ENCODE measurements at places on chromosomes 13 and 19.

DNA sequence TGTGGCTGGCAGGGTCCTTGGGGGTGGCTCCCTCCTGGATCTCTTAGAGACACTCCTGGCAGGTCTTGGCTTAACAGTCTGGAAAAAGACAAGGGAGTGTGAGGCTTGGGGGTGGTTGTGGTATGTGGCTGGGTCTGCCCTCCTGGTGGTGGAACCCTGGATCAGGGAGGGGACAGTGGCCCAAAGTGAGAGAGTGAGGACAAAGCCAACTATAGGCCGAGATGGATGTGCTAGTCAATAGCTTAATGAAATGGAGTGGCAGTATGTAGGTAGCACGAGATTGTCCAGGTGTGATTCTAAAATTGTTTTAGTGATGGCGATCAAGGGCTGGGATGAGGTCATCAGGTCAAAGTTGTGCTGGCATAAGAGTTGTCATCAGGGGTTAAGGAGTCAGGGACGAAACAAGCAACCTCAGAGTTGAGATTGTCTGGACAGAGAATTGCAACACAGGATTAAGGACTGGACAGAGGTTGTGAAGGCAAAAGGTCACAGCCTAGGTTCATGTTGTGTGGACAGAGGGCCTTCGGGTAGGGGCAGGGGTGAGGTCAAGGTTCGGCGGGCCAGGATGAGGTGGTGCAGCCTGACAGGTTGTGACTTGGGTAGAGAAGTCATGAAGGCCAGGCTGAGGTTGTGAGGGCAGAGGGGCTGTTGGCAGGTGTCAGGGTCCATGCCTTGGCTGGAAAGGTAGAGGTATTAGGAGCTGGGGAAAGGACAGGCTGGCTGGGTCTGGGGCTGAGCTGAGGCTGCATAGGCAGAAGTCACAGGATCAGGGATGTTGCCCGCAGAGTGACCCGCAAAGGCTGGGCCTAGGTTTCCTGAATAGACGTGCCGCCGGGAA, 4.5 kb upstream of the RASAL3 start:
- no peak for DNase-seq

DNA sequence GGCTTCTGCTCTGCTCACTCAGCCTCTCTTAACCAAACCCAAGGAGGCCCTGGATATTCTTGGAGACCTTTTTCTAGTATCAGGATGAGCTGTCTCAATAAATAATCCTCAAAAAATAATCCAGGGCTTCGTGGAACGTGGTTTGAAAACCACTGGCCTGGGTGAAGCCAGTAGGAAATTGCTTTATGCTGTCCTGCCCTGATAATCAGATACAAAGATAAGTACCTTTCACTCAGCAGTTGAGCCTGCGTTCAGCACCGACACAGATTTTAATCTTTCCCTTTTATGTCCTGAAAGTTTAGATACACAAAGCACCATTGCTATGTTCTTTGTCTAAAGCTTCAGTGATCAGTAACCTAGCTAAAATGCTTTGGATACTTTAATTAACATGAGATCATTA, 460.0 kb downstream of the RFC3 start:
- no peak for DNase-seq

GRCh38 chr13:112483299-112483698, 104.7 kb downstream of the TUBGCP3 start:
- DNase-seq = no peak

DNA sequence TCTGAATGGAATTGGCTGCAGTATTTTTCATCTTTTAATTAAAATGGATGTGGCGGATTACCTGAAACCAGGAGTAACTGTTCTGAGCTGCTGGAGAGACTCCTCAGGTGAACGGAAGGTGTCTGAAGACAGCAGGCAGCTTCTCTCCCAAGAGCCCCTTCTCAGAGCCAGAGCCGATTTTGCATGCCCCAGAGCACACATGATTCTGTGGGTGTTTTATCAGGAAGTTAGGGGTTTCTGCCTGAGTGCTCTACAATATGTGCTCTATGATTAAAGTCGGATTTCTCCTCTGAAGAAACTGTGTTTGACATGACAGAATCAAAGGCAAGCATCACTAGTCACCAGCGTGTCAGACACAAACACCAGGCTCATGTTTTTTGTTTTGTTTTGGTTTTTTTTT, 60.7 kb upstream of the MCF2L start:
- DNase-seq = no peak

- DNase-seq = no peak
Observed at GRCh38 chr19:39310558-39311311, 9.9 kb downstream of the LRFN1 start.

DNA sequence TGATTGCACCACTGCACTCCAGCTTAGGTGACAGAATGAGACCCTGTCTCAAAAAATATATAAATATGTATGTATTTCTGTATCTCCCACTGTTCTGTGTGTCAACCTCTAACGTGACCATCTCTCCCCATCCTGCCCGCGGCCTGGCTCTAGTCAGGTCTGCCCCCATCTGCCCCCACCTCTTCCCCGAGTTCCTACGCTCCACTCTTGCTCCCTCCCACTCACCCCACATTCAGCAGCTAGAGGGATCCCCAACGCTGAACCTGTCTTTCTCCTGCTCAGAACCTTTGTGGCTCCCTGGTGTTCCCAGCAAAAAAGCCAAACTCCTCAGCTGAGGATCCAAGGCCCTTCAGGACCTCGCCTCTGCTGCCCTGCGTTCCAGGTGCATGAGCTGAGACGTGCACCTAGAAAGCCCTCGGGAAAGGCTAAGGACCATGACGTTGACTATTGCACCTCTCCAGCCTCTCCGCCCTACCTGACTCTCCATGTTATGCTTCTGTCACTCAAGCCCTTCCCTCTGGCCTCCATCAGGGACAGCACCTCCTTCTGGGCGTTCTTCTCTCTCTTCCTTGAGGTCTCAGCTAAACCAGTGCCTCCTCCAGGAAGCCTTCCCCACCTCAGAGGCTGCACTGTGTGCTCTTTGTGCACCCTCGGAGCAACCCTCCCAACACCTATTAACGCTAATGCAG, 18.1 kb downstream of the AKT2 start:
- DNase-seq = no peak

GRCh38 chr13:90926459-90926858, 421.0 kb upstream of the MIR17HG start:
- no peak for DNase-seq

- DNase-seq = no peak
Observed at GRCh38 chr13:110057052-110057451, 249.9 kb downstream of the COL4A1 start.

- DNase-seq = no peak
Observed at GRCh38 chr19:30092721-30093569, 150.9 kb downstream of the URI1 start.

DNA sequence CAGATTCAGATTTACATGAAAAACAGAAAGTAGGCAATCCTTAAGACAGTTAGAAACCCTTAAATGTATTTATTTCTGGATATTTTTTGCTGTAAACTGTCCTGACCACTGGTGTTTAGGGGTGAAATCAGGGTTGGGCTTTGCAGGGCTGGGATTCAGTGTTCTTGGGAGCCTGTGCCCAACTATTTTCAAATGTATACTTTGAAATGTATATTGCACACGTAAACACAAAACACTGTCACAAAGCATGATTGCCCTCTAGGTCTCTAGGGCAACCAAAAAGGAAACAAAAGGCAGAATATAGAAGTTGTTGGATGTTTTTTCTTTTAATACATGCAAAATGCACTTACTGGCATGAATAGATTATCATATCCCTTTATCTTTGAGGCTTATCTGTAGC, 1185.4 kb downstream of the DIAPH3 start:
- no peak for DNase-seq

DNA sequence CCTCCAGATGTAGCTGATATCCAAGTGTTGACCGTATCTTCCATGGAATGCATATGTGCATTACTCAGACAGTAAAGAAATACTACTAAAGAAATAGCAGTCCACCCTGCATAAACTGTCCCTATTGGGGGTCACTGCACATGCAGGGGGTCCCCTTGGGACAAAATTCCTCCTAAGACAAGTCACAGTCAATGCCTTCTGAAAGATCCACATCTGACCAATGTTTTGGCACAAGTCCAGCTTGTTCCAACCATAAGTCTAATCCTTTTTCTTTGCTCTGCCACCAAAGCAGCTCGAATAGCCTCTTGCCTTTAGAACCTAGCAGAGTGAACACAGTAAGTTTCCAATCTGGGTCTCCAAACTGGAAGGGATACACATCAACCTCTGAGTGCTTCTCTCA, 87.9 kb downstream of the DIAPH3 start:
- DNase-seq = no peak

- DNase-seq = no peak
Observed at GRCh38 chr13:66139250-66139649, 1090.9 kb downstream of the PCDH9 start.

DNA sequence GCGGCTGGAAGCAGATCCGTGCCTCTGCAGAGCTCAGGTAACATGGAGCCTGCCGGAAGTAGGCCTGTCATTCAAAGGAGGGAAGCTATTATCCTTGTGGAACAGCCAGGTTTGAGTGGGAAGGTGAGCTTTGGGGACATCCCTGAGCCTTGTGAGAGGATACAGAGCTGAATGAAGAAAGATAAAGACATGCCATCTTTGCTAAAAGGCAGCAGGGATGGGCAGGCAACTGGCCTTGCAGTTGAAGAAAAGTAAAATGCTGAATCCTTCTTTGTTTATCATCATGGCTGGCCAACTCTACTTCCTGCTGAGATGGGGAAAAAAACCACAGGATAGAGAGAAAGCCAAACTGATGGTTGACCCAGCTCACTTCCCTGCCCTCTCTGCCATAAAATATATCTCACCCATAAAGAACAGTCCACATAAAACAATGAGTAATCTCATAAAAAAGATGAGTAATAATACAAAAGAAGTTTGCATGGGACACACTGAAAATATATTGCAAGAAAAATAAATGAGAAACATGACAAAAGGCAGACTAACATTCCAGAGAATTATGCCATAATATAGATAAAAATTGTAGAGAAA, 226.3 kb downstream of the DLEU7 start:
- DNase-seq = peak; percentile 22

DNA sequence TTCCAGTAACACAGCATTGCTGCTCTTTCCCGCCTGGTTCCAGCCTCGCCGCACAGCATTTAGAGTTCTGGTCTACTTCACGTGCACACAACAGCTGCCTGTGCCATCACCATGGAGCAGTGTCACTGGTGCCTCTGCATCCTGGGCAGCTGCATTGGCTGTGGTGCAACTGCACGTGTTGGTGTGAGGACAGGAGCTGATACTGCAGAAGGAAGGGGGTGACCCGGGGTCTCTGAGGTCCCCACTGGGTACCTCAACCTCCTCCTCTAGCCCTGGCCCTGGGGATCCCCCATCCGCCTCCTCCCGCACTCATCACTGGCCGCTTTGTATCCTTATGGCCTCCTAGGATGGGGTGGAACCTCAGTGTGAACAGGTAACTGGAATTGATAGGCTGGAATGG, 112.5 kb downstream of the SOX1 start:
- no peak for DNase-seq

DNA sequence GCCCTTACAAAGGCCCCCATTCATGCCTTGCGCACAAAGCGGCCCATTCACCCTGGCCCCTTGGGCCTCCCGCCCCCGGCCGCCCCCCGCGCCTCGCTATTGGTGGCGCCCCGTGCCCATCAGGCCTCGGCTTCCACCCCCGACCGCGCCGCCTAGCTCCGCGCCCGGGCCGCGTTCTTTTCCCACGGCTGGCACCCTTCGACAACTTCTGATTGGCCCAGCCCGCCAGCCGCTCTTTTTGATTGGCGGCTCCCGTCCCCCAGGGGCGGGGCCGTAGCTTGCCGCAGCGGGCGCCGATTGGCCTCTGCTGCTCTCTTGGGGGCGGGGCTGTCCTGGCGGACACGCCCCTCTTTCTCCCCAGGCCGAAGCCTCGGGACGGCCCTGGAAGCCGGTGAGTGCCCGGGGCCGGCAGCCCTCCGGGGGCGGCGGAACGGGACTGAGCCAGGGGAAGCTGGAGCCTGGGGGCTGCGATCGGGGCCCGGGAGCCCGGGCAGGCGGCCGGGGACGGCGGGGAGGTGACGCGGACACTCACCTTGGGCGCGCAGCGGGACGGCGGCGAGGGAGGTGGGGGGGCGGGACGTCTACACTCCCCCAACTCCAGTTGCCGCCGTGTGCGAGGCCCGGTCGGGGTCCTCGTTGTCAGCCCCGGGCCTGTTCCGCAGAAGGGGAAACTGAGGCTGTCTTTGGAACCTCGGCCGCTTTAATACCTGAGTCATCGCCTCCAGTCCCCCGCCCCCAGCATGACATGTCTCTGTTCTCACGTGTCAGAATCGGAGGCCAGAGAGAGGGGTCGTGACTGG, at the start of gene MYH14:
Gene MYH14, plus strand, starts transcription at position 342 of the 800 bp plus-strand sequence. CDS start 6,744 bp downstream, outside the sequence.
- no peak for DNase-seq

- DNase-seq = no peak
Observed at GRCh38 chr13:110557082-110557481, 4.4 kb downstream of the RAB20 start.

DNA sequence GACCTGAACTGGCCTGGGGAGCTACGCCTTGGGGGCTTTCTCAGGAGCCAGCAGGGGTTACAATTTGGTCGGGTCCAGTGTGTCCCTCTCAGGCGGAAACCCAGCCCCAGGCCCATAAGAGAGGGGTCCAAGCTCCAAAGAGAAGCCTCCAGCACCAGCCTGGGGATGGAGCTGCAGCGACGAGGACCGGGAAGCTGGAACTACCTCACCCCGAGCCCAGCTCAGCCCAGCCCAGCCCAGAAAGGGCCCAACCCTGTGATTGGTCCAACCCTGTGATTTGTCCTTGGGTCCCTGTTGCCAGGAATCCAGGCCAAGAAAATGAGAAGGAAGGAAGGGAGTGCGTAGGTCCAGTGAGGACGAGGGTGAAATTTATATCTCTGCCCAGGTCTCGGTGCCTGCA, 24.1 kb downstream of the CLEC4M start:
- DNase-seq = no peak

- DNase-seq = no peak
Observed at GRCh38 chr19:49681830-49682229, 4.8 kb downstream of the PRMT1 start.

DNA sequence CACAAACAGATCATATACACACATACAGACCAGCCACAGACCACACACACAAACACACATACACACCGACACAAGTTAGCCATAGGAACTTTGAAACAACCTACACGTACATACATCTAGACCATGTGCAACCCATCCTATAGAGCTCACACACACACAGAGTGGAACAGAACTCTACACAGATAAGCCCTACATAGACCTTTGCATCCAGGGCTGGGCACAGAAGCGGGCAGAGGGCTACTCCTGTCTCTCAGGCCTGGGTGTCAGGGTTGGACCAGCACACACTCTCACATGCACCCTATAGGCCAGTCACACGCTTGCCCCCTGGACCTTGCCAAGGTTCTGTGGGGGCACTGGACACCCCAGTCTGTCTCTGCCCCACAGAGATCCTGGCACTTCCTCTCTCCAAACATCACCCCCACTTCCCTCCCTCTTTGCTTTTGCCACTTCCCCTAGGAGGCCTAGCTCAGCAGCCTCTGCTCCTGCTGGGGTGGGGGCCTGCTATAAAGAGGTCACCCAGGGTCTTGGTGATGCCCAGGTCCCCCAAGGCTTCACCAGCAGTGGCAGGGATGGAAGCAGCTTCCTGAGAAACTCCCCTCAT, 5.8 kb upstream of the JUNB start:
- DNase-seq = no peak
